Caco-2 (cell line): ENCODE measurements at places on chromosomes 7 and 10.

DNA sequence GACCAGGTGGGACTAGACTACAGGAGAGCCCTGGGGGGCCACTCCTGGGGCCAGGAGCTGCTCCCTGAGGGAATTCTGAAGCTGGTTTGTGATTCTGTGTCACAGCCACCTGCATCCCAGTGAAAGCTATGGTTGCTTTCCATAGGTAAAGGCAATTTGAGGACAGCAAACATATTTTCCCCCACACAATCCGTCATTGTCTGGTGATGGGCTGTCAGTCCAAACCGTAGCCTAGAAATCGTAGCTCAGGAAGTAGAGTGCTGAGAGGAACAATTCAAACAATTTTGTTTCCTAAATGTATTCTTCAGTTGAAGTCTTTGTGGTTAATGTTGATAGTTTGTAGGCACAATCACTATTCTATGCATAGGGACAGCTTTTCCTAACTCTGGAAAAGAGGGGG, 106.0 kb upstream of the INSYN2A start:
- H3K36me3 ChIP-seq: no peaks in the 10 kb centered on the region
- H3K4me1 ChIP-seq: no peaks in the 10 kb centered on the region
- no peak for DNase-seq

DNA sequence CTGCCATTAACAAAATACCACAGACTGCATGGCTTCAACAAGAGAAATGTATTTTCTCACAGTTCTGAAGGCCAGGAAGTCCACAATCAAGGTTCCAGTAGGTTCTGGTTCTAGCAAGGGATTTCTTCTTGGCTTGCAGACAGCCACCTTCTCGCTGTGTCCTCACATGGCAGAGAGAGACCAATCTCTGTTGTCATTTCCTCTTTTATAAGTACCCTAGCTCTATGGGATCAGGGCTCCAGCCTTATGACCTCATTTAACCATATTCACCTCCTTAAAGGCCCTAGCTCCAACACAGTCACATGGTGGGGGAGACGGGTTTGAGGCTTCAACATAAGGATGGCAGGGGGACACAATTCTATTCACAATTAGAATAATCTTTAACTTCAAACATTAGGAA, 23.6 kb downstream of the ABI1 start:
- H3K27me3 ChIP-seq: no peaks in the 10 kb centered on the region
- DNase-seq: no peak
- H3K4me1 ChIP-seq: no peaks in the 10 kb centered on the region
- no peak overlapping the region for H3K4me3 ChIP-seq
- no peak overlapping the region for H3K27ac ChIP-seq

- H3K36me3 ChIP-seq: peaks cover 1% of the 10 kb centered on the region; the same call in 1 of the 2 replicates
- H3K27ac ChIP-seq: no peak overlapping the region
- H3K4me3 ChIP-seq: no peak overlapping the region
- H3K4me1 ChIP-seq: peaks cover 12% of the 10 kb centered on the region
- H3K27me3 ChIP-seq: no peaks in the 10 kb centered on the region
- peak; percentile 68 for DNase-seq
These were observed 158.3 kb downstream of the TCF7L2 start for GRCh38 chr10:113108194-113108835.

DNA sequence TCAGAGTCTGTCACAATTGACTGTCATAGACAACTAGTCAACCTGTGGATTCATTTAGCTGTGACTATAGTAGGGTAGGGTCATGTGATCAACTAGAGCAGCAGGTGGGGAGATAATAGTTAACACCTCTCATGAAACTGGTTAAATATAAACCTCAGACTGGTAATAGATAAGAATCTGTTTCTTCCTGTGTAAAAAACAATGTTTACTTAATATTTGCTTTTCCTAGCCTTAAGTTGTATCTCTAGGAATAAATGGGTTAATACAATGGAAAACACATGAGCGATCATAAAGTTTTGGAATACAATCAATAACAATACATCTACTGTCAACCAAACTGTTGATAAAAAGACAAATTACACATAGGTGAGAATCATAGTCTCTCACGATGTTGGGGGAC, 43.4 kb upstream of the ITGB8 start:
- no peaks in the 10 kb centered on the region for H3K27me3 ChIP-seq
- H3K4me1 ChIP-seq: peaks cover 18% of the 10 kb centered on the region
- no peak overlapping the region for H3K27ac ChIP-seq
- no peaks in the 10 kb centered on the region for H3K36me3 ChIP-seq
- DNase-seq: no peak

DNA sequence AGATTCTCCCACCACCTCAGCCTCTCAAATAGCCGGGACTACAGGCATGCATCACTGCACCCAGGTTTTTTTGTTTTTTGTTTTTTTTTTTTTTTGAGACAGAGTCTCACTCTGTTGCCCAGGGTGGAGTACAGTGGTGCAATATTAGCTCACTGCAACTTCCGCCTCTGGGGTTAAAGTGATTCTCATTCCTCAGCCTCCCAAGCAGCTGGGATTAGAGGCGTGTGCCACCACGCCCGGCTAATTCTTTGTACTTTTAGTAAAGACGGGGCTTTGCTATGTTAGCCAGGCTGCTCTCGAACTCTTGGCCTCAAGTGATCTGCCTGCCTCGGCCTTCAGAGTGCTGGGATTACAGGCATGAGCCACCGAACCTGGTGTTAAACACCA, 107.5 kb upstream of the KIF5B start:
- peaks cover 35% of the 10 kb centered on the region for H3K4me1 ChIP-seq
- H3K27me3 ChIP-seq: no peaks in the 10 kb centered on the region
- H3K27ac ChIP-seq: no peak overlapping the region
- H3K4me3 ChIP-seq: no peak overlapping the region
- no peaks in the 10 kb centered on the region for H3K36me3 ChIP-seq

DNA sequence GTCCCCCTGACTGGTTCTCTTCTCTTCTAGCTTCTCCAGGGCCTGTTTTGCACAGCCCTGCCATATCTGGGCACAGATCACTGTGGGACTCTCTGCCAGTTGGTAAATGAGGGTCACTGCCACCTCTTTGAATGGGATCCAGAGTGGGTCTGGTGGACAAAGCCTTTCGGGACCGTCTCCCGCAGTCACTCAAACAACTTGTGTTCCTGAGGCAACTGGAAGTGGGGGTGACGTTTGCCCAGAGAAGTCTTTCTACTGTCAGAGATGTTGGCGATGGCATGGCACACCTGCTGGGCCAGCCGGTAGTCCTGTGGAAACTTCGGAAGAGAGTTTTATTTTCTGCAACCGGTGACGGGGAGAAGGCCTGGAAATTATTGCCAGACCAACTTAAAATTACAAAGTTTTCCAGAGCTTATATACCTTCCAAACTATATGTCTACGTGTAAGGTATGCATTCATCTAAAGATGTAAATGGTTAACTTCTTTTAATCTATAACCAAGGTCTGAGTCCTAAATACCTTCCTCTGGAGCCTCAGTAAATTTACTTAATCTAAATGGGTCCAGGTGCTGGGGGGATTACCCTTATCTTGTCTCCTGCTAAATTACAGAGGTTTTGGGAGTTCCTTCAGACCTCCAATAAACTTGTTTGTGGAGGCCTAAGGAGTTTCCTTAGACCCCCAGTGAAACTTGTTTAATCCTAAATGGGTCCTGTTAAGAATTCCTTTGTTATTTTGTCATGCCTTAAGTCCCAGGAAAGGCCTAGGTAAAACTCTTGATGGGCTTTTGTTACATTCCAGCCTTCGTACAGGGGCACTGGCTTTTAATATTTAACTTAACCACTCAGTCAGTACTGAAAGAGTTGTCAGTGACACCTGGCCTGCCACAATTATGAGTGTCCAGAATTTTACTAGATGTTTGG, 94.0 kb downstream of the NPSR1 start:
- H3K27ac ChIP-seq: peak overlapping the region; percentile 89
- H3K4me1 ChIP-seq: peaks cover 31% of the 10 kb centered on the region
- peak; percentile 68 for DNase-seq
- 0 out of 2 replicates have a peak, but pooled peaks cover 1% of the 10 kb centered on the region for H3K36me3 ChIP-seq
- no peak overlapping the region for H3K4me3 ChIP-seq

- H3K27ac ChIP-seq: no peak overlapping the region
- peak overlapping the region; percentile 38 for H3K4me3 ChIP-seq
- no peaks in the 10 kb centered on the region for H3K27me3 ChIP-seq
- peak; percentile 83 for DNase-seq
- H3K36me3 ChIP-seq: no peaks in the 10 kb centered on the region
These were observed 234.6 kb upstream of the CCDC6 start for GRCh38 chr10:60140651-60141632.

DNA sequence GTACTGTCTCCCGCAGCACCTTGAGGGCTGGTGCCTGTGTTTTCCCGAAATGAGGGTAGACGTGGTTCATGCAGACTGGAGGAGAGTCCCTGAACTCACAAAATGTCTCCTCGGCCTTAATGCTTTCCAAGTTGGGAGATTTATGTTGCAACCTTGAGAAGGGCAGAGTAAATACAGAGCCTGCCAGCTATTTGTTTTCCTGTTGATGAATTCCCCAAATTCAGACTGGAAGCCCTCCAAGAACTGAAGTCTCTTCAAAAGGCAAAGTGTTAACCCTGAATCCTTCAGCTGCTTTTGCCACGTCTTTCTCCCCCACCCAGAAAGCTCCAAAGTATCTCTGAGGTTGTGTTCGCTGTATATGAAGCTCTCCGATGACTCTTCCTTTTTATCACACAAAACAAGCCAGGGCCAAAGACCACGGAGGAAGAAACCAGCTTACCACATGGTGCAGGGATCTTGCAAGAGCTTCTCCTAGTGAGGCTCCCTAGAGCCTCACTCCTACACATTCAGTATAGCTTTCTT, 254.7 kb upstream of the NFE2L3 start:
- H3K4me3 ChIP-seq: no peak overlapping the region
- DNase-seq: no peak
- peaks cover 7% of the 10 kb centered on the region for H3K4me1 ChIP-seq

DNA sequence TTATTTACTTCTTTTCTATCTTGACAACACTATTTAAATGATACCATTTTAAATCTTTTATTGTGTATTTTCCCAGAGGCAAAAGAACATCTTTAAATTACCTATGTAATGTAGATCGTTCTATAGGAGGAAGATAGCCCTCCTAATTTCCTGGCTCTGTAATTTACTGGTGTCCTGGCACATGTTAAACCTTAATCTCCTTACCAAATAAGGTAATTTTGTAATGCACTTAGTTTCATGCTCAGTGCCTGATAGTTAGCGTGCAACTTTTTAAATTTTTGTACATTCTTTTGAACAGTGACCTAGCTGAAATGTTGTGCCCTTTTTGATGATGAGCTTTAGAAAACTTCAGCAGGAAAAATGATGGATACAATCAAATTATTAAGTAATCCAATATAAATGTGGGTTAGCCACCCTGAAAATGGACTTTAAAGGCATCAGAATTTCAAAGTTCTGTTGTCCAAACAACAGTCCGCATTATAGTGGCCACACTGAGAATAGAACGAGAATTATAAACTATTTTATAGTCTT, 81.4 kb downstream of the ABCB5 start:
- 0 out of 2 replicates have a peak, but pooled peaks cover 3% of the 10 kb centered on the region for H3K4me1 ChIP-seq
- no peaks in the 10 kb centered on the region for H3K27me3 ChIP-seq
- no peaks in the 10 kb centered on the region for H3K36me3 ChIP-seq
- H3K4me3 ChIP-seq: no peak overlapping the region

DNA sequence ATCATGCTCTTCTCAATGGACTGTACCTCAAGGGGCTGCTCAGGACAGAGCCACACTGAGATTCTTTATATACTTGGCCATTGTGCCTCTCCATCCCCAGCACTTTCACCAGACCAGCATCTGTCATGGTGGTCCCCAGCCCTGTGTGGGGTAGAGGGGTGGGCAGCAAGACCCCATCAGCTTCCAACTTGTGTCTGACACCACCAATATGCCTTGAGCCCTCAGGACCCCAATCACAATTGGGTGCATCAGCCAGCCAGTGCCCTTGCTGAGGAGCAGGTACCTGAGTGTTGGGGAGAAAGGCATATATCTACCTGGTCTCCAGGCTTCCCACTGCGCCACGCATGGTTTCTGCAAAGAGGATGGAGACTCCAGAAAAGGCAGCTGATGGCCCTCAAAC, 56.3 kb downstream of the GRID1 start:
- no peak overlapping the region for H3K4me3 ChIP-seq
- DNase-seq: no peak
- H3K36me3 ChIP-seq: no peaks in the 10 kb centered on the region

- no peak for DNase-seq
- H3K4me3 ChIP-seq: no peak overlapping the region
- no peaks in the 10 kb centered on the region for H3K27me3 ChIP-seq
- H3K4me1 ChIP-seq: peaks cover 76% of the 10 kb centered on the region
- H3K27ac ChIP-seq: peak overlapping the region; percentile 68
- H3K36me3 ChIP-seq: no peaks in the 10 kb centered on the region
These were observed 6.6 kb downstream of the CUBN start for GRCh38 chr10:17122726-17123661.

DNA sequence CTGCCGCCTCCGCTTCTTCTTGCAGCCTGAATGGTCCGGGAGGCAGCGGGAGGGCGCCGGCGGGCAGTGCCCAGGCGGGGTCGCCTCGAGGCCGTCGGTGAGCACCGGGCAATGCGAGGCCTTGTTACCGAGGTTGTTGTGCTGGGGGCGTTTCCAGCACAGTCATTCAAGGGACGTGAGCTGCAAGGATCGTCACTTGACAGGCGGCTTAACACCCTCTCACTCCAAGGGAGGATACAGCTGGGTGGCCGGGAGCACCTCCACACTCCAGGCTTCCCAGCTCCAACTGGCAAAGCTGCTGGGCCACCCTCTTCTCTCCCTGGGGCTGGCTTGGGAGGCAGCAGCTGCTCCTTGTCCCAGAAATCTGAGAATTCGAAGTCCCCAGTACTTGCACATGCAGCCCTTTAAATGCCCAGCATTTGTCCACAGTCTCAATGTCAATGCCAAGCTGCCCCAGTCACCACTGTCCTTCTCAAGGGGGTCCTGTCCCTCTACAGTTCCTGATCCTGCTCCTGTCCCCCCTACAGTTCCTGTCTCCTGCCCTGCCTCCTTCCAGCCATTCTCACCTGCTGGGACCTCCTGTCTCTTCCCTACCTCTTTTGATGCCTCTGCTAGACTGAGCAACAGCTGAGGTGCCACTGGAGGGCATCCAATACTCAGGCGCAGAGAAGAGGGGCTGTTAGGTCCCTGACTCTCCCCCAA, 4.4 kb upstream of the HOXA11 start:
- H3K27me3 ChIP-seq: peaks cover 5% of the 10 kb centered on the region
- no peaks in the 10 kb centered on the region for H3K36me3 ChIP-seq
- DNase-seq: no peak
- no peak overlapping the region for H3K27ac ChIP-seq
- no peak overlapping the region for H3K4me3 ChIP-seq

GRCh38 chr10:73786512-73786885, 1.1 kb downstream of the ZSWIM8 start:
- H3K36me3 ChIP-seq: no peaks in the 10 kb centered on the region; the same call in none of the 2 replicates
- DNase-seq: no peak
- H3K27ac ChIP-seq: peak overlapping the region; percentile 77
- no peaks in the 10 kb centered on the region for H3K27me3 ChIP-seq

GRCh38 chr7:70707823-70708243, 424.1 kb upstream of the GALNT17 start:
- H3K36me3 ChIP-seq: no peaks in the 10 kb centered on the region; the same call in 1 of the 2 replicates
- H3K27ac ChIP-seq: no peak overlapping the region
- no peak for DNase-seq

- no peak overlapping the region for H3K27ac ChIP-seq
- DNase-seq: no peak
- H3K27me3 ChIP-seq: no peaks in the 10 kb centered on the region; the same call in 1 of the 2 replicates
These were observed 153.1 kb upstream of the UNC5B start for GRCh38 chr10:71059054-71059818.
